ENCODE measurements at places on chromosomes 5 and 9.

- DNase-seq, result no peak
Measured at GRCh38 chr5:181282874-181283273, 21.9 kb upstream of the TRIM52 start.

GRCh38 chr5:34895641-34896419 lies 19.5 kb downstream of the RAD1 start:
- no peak for DNase-seq

DNA sequence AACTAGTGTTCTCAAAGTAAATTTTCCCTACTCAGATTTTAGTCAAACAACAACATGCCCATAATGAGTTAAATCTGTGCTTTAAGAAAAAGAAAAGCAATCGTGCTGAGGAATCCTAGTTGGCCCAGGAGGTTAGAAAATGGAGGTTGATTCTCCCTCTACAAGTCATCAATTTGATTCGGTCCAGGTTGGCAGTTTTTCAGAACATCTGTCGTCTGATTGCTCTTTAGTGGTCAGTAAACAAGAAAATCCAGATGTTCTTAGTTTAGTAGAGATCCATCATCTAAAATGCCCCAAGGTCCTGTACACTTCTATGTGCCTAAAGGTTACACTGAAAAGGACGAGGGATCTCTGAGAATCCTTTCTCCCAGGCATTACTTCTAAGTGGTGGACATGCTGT lies 659.2 kb downstream of the MTRR start:
- no peak for DNase-seq

DNA sequence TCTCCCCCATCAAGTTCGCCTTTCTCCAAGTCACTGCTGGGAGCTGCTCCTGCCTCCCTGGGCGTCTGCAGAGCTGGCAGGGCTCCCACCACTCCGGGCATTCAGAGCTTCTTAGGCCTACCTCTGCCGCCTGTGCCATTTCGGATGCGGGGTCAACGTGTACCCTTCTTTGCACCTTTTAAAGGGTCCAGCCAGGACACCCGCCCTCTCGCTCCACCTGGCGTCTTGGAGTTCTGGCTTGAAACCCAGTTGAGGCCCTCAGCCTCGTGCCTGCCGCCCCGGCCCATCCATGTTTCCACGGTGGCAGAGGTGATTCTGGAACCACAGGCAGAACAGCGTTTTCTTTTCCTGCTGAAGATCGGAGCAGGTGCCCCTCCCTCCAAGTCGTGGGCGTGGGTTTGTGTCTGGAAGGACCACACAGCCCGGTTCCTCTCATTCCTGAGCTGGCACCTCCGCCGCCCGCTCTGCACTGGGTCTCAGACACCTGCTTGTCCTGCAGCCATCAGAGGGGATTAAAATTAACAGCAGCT lies 32.9 kb downstream of the NDUFS6 start:
- no peak for DNase-seq

DNA sequence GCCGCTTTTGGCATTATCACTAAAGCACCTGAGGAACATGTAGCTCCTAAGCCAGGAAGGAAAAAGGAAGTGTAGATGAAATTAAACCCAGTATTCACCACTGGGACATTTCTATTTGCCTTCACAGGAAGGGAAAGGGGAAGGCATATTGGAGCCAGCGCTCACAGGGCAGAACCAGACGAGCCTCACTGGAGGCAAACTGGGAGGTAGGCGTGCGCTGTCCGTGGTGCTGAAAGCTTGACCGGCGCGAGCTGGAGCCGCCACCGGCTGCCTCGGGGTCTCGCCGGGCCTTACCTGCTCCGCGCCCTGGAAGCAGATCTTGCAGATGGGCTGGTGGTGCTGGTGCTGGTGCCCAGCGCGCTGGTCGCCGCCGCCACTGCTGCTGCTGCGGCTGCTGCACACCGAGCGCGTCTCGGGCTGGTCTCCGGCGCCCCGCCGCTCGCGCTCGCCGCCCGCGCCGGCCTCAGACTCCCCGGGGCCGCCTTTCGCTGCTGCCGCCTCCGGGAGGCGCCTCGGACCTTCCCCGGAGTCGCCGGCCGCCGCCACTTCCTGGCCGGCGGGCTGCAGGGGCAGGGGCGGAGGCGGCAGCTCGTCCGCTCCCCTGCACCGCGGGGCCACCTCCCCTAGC lies 732 bp downstream of the MARCHF11 start:
- DNase-seq, result no peak

- DNase-seq, result no peak
Measured at GRCh38 chr9:2991292-2991691, 147.4 kb upstream of the PUM3 start.

DNA sequence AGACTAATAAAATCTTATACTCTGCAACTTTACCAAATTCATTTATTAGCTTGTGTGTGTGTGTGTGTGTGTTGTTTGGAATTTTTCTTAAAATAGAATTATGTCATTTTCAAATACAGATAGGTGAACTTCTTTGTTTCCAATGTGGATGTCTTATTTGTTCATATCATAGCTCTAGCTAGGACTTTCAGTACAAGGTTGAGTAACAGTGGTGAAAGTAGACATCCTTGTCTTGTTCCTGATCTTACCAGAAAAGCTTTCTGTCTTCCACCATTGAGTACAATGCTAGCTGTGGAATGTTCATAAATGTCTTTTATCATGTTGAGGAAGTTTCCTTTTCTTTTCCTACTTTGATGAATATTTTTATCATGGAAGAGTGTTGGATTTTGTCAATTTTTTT lies 74.8 kb downstream of the CCDC192 start:
- no peak for DNase-seq

DNA sequence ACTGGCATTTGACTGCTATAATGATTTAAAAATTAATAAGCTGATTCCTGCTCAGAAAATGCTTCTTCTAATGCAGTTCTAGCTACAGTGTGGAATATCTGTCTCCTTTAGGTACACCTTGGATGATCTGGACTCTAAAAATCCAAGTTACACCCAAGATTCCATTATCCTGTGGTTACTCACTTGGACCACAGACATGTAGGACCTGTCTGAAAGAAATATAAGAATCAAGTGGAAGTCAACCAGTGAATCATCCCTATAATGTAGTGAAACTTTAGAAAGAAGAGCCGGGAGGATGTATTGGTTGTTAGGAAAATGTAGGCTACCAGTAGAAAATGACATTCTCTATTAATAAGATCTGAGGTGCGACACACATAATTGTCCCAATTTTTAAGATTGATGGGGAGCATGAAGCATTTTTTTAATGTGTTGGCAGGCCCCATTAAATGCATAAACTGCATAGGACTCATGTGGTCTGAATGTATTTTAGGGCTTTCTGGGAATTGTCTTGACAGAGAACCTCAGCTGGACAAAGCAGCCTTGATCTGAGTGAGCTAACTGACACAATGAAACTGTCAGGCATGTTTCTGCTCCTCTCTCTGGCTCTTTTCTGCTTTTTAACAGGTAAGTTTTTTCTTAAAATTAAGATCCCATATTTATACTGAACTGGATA lies at the start of gene SPINK6:
TSS of gene SPINK6 (plus strand) at position 512 of the 673 bp plus-strand sequence. CDS start at position 567, 55 bp downstream.
- DNase-seq, result no peak

DNA sequence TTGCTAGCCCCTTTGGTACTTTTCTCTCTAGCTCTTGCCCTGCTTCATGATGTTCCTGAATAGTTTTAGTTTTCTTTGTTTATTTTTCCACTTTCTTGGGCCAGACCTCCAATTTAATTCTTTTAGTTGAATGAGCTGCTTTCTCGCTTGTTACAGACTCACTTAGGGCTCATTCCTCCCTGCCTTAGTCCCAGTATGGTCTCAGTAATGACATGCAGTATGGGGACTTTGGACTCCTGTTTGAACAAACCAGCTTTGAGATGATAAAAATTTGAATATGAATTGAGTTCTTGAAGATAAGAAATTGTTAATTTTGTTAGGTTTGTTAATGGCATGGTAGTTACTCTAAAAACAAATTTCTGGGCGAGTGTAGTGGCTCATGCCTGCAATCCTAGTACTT lies 284.8 kb upstream of the DMRT1 start:
- DNase-seq, result no peak

- DNase-seq, result no peak
Measured at GRCh38 chr9:5767968-5768932, 64.7 kb downstream of the ERMP1 start.

DNA sequence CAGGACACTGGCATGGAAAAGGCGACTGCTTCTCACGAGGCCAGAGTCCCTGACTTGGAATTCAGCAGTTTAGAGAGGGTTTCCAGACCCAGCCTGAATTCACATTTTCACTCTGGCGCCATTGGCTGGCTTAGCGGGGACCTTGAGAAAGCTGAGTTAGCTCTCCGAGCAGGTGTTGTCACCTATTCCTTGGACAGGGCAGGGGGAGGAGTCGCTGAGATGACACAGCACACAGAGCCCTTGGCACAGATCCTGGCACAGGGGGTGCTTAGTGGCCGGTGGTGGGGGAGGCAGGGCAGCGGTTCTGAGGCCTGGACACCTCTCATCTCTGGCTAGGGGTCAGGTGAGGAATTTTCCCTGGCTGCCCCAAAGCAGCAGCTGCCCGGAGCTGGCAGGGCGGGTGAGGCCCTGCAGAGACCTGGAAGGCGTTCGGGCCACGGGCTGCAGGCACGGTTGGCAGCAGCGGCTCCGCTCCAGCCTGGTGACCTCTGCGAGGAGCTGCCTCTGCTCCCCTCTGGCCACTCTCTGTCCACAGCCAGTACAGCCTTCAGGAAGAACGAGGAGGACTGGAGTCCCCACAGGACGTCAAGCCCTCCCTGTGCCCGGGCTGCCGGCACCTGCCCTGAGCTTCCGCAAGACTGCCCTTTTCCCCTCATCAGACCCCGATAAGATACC lies 72.4 kb upstream of the RAPGEF1 start:
- no peak for DNase-seq

DNA sequence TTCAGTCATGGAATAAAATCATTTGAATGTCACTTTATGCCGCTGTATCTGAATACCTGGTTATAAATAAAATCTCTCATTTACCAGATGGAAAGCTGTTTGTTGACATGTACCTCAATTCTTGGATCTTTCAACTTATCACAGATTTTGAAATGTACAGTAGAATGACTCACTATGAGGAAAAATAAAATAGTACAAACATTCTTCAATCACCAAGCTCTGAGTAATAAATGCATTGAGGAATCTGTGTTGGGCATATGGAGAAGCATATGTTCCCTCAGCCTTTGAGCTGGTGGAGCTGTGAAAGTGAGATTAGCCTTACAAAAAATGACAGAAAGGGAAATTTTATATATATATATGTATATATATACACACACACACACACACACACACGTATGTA lies 175.4 kb downstream of the KIAA0825 start:
- no peak for DNase-seq

- no peak for DNase-seq
Measured at GRCh38 chr5:55338810-55339243, 31.0 kb downstream of the MTREX start.

DNA sequence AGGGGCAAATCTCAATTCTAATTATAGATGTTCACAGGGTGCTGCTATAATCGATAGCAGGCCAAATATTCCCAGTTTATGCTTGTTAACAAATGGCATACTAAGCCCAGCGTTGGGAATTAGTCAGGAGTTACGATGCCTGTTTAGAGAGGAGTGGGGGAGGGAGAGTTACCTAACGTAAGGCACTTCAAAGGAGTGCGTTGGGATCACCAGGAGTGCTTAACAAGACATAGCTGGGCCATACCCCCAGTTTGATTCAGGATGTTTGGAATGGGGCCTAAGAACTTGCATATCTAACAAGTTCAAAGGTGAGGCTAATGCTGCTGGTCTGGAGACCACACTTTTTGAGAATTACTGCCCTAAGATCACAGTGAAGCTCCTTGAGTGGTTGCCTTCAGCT lies 14.5 kb upstream of the SRP19 start:
- DNase-seq, result no peak

- no peak for DNase-seq
Measured at GRCh38 chr9:4101667-4102066, 198.2 kb downstream of the GLIS3 start.

DNA sequence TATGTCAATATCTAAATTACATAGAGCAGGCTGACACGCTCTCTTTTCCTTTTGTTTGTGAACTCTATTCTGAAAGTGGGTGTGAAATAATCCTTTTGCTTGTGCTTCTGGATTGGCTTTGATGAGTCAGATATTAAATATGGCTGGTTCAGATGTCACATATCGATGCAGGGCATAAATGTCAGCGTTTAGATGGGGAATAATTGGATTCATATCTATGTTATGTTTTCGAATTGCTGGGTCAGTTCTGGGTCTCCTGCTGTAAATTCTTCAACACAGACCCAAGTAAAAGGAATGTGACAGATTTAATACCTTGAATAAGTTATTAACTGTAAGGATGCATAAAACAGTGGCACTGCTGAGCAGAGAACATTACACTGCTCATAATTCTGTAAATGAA lies 118.7 kb upstream of the SNX2 start:
- no peak for DNase-seq

DNA sequence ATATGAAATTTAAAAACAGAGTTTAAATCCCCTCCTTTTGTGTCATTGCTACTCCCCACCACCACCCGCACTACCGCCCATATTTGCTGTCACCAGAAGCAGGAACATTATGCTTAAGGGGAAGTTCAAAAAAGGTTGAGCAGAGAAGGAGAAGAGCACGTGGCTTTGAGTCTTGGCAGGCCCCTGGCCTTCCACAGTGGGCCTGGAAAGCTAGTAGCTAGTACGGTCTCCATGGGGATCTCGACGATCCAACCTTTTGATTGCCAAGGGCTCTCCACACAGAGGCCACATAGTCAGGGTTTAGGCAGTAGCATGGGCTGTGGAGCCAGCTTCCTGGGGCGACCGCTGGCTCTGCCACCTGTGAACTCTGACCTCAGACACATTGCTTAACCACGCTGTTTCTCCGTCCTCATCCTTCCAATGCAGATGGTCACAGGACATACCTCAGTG lies 90.1 kb downstream of the GOLPH3 start:
- DNase-seq, result no peak

GRCh38 chr9:137434498-137435380 lies 6.4 kb downstream of the ENTPD8 start:
- no peak for DNase-seq

- DNase-seq, result no peak
Measured at GRCh38 chr5:111347021-111347420, 122.8 kb downstream of the CAMK4 start.

GRCh38 chr9:69483886-69484422 lies 158.9 kb downstream of the ENTREP1 start:
- DNase-seq, result no peak

- no peak for DNase-seq
Measured at GRCh38 chr9:107260437-107261081, 22.5 kb upstream of the RAD23B start.

DNA sequence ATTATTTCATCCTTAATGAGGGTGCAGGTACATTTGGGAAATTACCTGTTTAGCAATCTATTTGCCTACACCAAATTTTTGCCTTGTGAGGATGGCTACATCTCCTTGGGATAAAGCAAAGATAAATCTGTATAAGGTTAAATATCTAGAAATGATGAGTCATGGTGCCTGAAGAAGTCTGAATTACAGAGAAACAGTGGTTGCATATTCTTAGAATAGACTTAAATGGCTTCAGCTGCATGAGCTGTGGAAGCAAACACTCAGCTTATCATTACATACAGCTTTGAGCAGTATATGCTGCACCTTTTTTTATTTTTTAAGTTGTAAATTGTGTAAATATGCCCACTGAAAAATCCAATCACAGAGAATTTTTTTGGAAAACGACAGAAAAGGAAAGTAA lies 153.5 kb downstream of the RAPGEF6 start:
- no peak for DNase-seq

- DNase-seq, result no peak
Measured at GRCh38 chr5:172769616-172770373, 1.2 kb downstream of the DUSP1 start.

All from HS-27A (cell line).